ENCODE measurements at places on chromosomes 4 and X.

DNA sequence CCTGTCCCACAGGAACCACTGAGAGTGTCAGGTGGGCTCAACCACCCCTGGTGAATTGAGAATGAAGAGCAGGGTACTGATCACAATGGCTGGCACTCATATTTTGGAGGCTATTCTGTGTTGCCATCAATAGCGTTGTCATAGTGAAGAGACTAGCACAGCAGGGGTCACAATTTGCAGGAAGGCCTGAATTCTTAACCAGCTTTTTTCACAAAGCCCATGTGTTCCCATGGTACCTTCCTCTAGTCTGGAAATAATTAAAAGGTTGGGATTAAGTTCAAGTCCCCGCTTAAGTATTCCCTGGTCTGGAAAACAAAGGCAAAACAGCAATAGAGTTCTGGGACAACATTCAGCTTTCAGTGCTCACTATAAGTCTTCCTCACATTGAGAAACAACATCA, 1051.7 kb downstream of the C4orf33 start:
- no peak for DNase-seq

DNA sequence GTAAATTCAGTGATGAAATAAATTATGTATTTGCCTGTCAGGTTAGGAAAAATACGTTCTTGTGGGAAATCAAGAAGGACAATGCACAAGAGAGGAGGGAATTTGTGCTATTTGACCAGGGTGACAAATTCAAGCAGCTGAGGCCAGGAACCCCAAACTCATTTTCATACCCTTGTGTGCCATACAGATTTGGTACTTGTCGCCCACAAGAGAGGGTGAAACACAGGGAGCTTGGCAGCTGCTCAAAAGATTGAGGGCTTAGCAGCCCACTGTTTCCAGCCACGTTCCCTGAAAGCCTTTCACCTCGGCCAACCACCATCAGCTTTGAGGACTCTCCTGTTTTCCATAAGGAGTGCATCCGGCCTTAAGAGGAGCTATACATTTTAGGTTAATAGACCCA, 111.2 kb downstream of the COL25A1 start:
- DNase-seq, result no peak

- no peak for DNase-seq
Observed at GRCh38 chr4:8868321-8869001, 3.2 kb downstream of the HMX1 start.

- DNase-seq, result no peak
Observed at GRCh38 chrX:134741746-134742145, 83.5 kb upstream of the PLAC1 start.

GRCh38 chrX:132277953-132278614, 58.8 kb upstream of the RAP2C start:
- no peak for DNase-seq

DNA sequence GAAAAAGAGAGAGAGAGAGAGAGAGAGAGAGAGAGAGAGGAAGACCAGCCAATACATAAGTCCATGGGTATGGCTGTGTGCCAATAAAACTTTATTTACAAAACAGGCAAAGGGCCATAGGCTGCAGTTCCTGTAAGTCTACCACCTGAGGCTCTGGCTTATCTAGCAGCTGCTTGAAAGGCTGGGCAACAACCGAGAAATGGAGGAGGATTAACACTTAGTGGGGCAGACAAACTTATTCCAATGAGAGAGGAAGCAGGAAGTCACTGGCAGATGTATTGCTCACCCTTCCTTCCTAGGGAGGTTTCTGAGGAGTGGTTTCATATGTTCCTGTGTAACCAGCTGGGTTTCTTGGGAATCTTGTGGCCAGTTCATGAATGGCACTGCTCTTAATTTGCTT, 4.7 kb upstream of the GPR143 start:
- no peak for DNase-seq

GRCh38 chr4:110977554-110977953, 354.7 kb upstream of the PITX2 start:
- no peak for DNase-seq

- DNase-seq, result peak; percentile 23
Observed at GRCh38 chr4:128513664-128514484, 226.3 kb upstream of the PGRMC2 start.

- DNase-seq, result no peak
Observed at GRCh38 chrX:133649651-133650050, 234.4 kb upstream of the GPC4 start.

Data from ACHN (cell line).